Fibroblast of villous mesenchyme (primary cell): ENCODE measurements at places on chromosomes 6 and 20.

- DNase-seq: no peak
Observed at GRCh38 chr6:87824958-87825491, 123.0 kb upstream of the AKIRIN2 start.

DNA sequence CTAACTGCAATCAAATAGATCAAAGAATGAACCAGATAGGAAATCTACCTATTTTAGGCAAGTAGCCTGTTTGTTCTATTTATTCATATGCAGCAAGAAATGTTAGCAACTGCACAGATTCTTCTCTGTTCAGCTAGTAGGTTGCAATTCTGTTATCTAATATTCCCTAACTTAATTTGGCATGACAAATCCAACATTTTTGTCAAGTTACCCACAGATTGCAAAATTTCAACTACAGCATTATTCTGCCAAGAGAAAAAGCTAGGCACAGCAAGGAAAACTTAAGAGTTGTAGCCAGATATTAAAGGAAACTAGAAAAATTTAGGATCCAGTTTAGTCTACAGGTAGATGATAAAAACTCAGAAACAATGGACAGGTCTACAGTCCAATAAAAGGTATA, 104.4 kb upstream of the SYNCRIP start:
- DNase-seq: no peak

- DNase-seq: no peak
Observed at GRCh38 chr6:35018182-35018519, 123.0 kb downstream of the TCP11 start.

DNA sequence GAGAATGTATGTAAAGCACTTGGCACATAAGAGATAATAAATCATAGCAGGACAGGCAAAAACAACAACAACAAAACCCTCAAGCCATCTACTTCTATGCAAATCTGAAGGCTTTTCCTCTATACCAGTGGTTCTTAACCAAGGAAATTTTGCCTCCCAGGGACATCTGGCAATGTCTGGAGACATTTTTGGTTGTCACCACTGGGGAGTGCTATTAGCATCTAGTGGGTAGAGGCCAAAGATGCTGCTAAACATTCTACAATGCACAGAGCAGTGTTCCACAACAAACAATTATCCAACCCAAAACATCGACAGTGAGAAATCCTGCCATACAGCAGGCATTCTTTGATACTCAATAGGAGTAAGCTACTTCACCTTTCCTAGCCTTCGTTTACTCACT, 28.2 kb downstream of the NDRG3 start:
- DNase-seq: peak; percentile 25

- DNase-seq: no peak
Observed at GRCh38 chr6:71043902-71044301, 87.0 kb upstream of the B3GAT2 start.

GRCh38 chr20:49151436-49151835, 36.7 kb downstream of the STAU1 start:
- no peak for DNase-seq

DNA sequence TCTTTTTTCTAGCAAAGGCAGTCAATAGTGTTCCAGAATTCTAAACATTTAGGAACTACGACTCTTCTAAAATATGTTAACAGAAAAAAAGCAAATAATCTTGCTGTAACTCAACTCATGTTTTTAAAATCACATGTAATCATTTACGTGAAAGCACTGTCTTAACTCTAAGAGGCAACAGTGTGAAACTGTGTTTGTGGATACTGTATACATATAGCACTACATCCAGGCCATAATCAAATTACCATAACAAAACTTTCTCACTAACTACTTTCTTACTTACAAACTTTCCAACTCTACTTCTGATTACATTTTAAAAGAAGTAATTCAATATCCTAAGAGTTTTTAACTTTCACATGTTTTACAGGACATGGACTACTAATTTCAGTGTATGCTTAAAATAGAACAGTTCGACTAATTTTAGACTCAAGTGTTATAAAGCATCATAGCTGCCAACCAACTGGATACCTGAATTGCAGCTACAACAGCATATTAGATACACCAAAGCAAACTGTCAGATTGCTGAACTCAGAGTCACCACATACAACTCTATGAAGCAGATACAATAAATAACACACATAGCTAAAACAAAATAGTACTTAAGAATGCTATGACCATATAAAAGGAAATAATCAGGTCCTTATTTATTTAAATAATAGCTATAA, 121.6 kb upstream of the BEND6 start:
- DNase-seq: no peak

GRCh38 chr6:29696147-29697125, 15.5 kb upstream of the ZFP57 start:
- DNase-seq: peak; percentile 6

DNA sequence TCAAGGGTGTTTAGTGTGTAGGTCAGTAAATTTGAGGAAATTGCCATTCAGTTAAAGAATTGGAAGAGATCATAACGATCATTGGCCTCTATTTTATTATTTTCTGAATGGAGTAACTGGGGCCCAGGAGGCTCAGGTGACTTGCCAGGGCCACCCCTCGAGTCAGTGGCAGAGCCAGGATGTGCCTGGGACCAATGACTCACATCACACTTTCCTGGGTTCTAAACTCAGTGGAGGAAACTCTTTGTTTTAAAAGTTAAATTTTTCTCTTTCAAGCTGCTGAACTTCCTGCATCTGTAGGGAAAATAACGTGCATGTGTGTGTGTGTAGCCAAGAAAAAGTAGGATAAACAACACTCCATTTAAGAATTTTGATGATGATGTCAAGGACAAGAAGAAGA, 135.5 kb downstream of the MYLK4 start:
- DNase-seq: no peak

GRCh38 chr6:150710236-150710635, 110.6 kb downstream of the PLEKHG1 start:
- DNase-seq: no peak

- no peak for DNase-seq
Observed at GRCh38 chr6:136975089-136975715, 53.1 kb downstream of the SLC35D3 start.

DNA sequence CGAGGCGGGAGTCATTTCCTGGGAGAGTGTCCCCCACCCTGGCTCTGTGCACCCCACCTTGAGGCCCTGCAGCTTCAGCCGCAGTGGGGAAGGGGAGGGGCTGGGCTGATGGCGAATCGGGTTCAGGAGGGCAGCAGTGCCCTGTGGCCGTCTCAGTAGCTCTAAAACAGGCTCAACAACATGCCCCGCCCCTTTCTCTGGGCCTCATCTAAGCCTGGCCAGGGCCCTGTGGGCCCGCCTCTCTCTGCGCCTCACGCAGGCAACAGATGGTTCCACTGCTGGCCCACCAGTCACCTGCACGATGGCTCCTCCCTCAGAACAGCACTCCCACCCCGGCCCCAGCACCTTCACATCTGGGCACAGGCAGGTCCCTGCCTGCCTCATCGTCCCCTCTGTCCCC, 30.2 kb downstream of the CHRNA4 start:
- DNase-seq: no peak

DNA sequence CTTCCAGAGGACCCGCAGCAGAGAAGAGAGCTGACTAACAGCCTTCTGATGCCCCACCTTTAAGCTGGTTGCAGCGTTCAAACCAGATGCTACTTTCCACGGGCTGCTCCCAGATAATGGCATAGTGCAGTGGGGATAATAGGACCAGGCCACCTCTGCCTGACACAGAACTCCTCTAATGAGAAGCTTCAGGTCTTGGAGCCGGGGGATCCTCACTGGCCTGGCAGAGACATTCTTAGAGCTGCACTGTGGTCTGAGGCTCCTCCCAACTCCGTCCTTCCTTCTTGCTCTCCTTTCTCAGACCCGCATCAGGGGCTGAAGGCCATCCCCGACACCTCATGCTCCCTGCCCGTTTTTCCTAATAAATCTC, 206.6 kb upstream of the MARCKS start:
- DNase-seq: no peak

GRCh38 chr6:130557481-130558112, 191.8 kb downstream of the TMEM200A start:
- DNase-seq: no peak

DNA sequence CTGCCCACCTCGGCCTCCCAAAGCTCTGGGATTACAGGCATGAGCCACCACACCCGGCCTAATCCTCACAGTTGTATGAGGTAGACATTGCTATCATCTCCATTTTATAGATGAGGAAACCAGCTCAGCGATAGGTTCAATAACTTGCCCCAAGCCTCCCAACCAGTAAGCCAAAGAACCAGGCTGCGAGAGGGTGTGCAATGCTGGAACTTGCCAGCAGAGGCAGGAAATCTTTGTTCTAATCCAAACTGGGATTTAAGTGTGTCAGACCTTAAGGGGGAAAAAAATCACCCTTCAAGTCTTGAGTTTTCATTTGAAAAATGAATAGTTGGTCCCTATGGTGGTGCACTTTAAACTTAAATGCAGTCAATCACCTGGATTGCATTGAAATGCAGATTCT, 20.1 kb upstream of the RNGTT start:
- DNase-seq: peak; percentile 48

DNA sequence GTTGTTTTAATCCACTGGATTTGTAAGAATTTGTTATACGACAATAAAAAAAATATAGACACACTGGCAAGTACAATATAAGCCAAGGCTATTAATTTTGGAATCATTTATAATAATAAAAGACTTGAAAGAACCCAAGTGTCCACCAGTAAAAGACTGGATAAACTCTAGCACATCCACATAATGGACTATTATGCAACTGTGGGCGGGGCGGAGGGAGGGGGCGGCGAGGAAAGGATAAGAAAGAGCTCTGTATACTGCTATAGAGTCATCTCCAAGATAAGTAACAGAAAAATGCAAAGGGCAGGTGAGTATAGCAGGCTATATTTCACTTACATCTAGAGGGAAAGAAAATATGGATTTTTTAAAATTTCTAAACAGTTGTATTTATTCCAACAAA, 123.3 kb downstream of the TBC1D32 start:
- DNase-seq: no peak

GRCh38 chr6:36559011-36559793, 11.9 kb upstream of the STK38 start:
- DNase-seq: no peak

DNA sequence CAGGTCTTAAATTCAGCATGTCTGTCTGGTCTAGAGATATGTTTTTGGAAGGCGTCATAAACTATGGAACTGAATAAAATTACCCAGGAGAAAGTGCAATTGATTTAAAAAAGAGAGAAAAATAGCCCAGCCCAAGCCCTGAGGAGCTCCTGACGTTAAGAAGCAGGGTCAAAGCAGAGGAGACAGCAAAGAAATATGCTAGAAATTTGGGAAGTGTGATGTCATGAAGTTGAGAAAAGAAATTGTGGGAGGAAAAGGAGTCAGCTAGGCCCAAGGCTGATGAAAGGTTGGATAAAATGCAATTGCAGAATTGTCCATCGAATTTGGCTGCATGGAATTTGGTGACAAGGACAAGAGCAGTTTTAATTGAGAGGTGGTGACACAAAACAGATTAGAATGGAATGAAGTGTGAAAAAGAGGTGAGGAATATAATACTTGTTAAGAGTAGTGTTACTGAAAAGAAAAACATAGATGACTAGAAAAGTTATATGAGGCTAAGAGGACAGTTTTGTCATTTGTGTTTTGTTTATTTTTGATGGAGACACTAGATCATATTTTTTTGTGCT, 381.6 kb downstream of the LAMA2 start:
- no peak for DNase-seq

- no peak for DNase-seq
Observed at GRCh38 chr6:90080876-90081481, 186.7 kb downstream of the GJA10 start.

GRCh38 chr6:43886717-43887339, 116.8 kb downstream of the VEGFA start:
- no peak for DNase-seq

- DNase-seq: peak; percentile 52
Observed at GRCh38 chr6:7960848-7961247, 50.3 kb upstream of the TXNDC5 start.

DNA sequence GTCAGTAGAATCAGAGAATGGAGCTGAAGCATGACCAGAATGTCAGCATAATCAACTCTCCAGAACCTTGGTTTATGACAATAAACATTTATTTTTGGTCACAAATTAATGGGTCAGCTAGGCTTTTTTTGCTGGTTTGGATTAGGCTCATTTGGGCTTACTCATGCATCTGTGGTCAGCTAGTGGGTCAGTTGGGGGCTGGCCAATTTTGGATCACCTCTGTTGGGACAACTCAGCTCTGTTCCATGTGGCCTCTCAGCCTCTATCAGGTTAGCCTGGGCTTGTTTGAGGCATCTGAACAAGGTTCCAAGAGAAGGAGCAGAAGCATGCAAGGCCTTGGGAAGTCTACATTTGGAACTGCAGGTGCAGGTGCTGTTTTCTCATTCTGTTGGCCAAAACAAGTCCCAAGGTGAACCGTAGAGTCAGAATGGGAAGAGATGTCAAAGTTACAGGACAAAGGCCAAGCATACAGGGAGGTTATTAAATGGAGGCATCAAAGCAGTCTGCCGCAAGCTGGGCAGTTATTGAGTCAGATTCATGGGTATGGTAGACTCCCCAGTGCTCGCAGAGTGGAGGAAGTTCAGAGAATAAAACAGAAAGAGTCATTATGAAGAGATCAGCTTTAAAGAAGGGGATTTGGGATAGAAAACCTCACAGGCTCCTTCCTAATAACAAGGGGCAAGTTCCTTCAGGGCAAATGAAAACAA, 173.0 kb downstream of the PLCB4 start:
- no peak for DNase-seq

DNA sequence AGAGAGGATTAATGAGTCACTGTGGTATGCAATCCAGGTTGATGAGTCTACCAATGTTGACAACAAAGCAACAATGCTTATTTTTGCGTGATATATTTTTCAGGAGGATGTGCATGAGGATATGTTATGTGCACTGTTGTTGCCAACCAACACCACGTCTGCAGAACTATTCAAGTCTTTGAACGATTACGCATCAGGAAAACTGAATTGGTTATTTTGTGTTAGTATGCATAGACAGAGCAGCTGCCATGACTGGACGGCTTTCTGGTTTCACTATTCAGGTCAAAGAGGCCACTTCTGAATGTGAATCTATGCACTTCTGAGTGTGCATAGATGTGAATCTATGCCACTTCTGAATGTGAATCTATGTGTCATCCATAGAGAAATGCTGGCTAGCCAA, 134.0 kb upstream of the GRIK2 start:
- no peak for DNase-seq

GRCh38 chr6:3421791-3422434, 34.9 kb downstream of the SLC22A23 start:
- peak; percentile 34 for DNase-seq

DNA sequence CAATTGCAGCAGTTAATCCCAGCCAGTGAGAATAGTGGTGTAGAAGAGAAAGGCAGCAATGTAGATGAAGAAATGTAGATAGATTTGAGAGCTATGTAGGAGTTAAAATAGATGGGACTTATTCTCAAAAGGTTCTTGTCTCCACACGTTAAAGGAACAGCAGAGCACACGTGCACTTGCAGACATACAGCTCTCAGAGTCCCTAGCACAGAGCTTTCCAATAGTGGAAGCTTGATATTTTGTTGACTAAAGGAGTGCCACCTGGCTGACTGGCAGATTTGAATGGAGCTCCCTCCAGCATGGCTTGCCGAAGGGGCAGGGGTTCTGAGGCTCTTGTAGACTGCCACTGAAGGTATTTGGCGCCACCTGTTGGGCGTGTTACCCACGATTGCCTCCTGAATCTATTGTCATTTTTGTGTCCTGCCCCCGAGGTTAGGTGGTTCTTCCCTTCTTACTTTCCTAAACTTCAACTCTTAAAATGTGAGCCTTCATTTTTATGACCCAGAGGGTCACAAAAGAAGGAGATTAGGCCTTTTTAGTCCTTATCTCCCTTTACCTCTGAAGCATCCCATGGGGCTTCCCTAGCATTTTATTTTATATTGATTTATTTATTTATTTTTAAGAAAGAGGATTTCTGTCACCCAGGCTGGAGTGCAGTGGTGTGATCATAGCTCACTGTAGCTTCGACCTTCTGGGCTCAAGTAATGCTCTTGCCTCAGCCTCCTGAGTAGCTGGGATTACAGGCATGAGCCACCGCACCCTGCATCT, 16.4 kb downstream of the BRD2 start:
- peak; percentile 85 for DNase-seq
